ENCODE measurements at places on chromosomes 7 and 10.

GRCh38 chr7:94444813-94445212, 50.1 kb downstream of the COL1A2 start:
- no peak for DNase-seq

DNA sequence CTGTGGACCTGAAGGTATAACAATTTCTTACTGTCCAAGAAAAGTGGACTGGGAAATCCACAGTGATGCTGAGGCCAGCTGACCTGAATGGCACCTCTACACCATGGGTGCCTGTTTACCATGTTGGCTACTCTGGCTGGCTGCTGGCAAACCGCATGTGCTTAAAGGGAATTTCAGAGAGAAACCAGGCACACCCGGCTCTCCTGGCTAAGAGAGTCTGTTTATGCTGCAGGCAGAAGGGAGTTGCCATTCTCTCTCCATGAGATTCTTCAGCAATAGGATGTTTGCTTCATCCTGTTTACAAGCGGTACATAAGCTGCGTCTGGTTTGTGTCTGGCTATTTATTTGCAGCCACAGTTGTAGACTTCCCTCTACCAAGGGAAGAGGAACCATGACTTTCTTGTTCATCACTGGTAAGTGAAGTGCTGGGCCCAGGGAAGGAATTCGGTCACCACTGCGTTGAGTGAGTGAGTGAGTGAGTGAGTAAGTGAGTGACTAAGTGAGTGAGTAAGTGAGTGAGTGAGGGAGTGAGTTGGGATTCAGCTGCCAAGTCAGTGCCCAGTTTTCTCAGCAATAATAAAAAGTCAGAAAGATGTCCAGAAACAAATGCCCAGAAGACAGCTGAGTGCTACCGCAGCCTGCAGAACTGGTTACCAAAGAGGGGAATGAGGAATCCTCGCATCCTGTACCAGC, 90.4 kb downstream of the COBL start:
- no peak for DNase-seq

GRCh38 chr10:27479016-27479415, 25.1 kb upstream of the RAB18 start:
- DNase-seq, result no peak

DNA sequence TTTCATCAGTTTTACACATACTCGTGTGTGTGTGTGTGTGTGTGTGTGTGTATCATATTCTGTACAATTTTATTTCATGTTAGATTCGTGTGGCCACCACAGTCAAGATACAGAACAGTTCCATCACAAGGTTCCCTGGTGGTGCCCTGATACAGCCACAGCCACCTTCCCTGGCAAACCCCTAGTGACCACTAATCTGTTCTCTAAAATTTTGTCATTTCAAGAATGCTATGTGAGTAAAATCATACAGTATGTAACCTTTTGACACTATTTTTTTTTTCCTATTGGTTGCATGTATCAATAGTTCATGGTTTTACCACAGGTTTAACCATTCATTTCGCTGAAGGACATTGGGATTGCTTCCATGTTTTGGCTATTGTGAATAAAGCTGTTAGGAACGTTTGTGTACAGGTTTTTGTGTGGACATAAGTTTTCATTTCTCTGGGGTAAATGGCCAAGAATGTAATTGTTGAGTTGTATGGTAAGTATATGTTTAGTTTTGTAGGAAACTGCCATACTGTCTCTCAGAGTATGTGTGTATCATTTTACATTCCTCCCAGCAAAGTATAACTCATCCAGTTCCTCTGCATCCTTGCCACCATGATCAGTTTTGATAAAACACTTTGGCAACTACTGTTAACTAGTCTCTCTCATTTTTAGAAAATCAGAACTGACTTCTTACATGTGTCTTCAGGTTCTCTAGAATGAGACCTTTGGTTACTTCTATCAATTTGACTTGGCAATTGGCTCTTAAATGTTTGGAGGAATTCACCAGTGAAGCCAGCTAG, 20.6 kb downstream of the KLHDC10 start:
- DNase-seq, result no peak

DNA sequence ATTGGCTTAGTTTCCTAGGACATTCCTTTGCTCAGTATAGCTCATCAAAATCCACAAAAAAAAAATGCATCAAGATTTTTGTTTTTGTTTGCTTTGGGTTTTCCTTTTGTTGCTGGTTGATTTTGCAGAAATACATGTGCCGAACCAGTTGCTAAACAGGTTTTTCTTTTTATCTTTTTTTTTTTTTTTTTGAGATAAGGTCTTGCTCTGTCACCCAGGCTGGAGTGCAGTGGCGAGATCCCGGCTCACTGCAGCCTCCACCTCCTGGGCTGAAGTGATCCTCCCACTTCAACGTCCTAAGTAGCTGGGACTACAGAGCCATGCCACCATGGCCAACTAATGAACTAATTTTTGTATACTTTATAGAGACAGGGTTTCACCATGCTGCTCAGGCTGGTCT, 8.3 kb downstream of the CSTF2T start:
- DNase-seq, result no peak

DNA sequence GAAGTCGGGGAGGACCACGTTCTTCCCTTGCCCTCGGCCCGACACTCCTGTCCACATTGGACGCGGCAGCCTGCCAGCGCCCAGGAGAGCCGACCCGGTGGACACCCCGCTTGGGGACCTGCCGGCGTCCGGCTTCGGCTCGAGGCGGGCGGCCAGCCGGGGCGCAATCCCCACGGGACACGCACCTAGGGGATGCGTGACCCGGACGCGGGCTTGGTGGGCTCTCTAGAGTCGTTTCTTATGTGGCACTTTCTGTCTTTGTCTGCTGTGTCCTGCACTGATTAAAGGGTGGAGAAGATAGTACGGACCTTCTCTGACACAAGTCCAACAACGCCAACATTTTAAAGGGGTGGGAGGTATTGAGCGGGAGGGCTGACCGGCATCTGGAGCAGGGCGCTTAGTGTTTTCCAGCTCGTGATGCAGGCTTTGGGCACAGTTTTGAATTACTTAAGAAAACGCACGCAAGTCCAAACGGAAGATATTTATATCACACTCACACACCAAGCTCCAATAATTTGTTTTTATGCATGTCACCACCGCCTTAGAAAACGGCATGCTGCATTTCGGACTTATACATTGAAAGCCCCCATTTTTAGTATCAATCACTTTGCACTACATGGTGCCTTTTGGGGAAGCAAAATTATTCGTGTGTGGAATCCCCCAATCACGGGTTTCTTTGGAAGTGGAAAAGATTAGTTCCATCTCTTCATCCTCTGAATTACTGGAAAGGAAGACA, 3.9 kb upstream of the SPAG6 start:
- DNase-seq, result no peak

DNA sequence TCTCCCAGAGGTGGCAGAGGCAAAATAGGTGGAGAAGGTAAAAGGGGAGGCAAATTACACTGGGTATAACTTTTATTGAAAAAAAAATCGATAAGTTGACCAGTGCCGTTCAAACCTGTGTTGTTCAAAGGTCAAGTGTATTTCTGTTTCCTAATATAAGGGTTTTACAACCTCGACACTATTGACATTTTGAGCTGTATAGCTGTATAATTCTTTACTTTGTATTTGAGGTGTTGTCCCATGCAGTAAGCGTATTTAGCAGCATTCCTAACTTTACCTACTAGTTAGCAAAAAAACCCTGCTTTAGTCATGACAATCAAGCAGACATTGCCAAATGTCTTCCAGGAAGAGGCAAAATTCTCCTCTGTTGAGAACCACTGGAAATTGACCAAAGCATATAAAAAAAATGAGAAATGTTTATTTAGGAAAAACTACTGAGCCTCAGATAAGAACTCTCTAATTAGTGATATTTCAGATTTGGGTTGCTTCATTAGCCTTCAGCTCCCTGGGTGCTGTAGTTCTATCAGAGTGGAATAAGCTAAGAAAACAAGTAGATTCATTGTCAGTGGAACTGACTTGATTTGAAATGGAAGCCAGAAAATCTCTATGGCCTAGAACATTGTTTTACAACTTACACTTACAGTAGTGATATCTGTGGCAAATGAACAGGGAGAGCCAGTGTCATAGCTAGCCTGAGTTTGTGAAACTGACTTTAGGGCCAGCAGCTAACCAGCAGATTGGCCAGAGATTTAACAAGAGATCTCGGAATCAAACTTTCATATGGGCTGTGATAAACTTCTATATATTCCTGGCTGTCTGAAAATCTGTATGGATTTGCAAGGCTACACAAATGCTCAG, 331.6 kb downstream of the DGKB start:
- DNase-seq, result no peak

- DNase-seq, result no peak
Observed at GRCh38 chr7:100561491-100562194, 12.1 kb downstream of the SAP25 start.

GRCh38 chr7:7706101-7706511, 12.3 kb downstream of the RPA3 start:
- DNase-seq, result no peak

DNA sequence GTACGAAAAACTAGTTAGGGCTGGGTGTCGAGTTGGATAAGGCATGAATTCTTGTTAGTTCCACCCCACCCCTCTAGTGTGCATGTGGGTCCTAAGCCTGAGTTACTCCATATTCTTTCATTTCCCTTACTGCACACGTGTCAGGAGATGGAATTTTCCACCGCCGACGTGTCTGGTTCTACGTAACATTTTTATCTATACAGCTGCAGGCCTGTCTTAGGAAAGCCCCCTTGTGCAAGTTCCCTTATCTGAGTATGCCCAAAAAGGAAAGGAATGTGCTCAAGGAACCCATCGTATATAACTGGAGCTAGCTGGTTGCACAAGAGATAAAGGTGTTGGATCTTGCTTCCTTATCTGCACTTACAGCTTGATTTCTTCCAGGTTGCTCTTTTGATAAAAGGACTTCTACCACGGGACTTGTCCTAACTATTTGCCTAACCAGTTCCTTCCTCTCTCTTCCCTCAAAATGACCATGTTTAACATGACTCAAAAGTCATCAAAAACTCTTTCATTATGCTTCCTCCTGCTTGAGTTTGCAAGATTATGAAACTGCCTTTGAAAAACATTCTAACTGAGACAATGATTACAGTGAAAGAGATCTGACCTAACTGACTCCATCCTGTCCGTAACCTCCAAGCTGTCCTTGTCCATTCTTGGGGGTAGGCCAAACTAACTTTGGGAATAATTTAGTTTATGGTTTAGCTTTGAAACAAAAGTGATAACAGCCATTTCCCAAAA, 181.4 kb downstream of the AKR1D1 start:
- no peak for DNase-seq

DNA sequence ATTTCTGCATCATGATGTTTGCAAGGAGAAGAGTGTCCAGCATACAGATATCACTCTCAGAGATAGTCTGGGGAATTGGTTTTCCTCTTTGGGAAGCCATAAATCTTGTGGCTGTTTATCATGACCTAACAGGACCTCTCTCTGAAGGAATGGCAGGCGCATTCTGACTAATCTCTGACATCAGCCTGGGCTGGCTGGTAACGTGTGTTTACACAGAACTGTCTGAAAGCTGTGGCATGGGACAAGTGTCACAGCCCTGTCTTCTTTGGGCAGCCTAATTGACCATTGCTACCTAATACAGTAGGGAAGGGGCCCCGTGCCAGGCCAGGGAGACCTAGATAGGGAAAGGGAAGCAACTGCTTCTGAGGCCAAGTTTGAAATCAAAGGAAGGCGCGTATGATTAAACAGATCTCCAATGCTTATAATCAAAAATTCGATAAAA, 73.9 kb upstream of the CABCOCO1 start:
- no peak for DNase-seq
